ENCODE measurements at places on chromosomes 3 and 15.

- no peak for DNase-seq
Observed at GRCh38 chr3:119508172-119508845, 10.0 kb downstream of the TIMMDC1 start.

DNA sequence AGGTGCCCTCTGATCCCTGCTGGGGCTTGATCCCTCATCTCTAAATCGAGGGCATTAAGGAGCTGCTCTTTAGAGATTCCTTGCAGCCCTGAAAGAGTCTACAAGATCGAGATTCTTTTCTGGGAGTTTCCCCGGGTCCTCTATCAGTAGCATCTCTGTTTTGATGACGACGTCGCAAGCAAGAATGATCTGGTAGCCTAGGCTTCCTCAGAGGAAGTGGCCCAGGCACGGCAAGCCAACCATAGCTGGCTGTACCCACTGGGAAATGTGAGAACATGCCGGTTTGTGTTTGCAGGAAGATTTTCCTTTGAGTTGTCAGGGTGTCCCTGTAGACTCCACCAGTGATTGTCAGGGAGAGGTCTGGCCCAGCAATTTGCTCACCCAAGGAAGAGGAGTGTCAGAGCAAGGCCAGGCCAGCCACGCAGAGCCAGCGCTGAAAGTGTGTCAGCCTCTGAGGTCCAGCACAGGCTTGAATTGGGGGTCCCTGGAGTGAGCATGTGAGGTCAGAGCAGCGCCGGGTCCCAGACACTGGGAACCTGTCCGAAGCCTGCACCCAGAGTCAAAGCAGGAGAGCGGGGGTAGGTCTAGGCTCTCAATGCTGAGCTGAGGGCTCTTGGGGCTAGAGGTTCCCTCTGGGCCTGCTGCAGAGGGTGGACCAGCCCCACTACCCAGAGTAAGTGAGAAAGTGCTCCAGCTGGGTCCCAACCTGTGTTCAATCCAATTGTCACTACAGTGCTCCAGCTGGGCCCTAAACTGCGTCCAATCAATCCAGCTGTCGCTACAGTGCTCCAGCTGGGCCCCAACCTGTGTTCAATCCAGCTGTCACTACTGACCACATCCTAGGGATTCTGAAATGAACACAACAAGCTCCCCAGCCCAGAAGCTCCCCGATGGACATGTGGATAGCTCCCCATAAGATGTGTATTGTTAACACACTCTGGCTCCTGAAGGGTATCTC is 95.7 kb downstream of the CHDH start:
- DNase-seq: no peak

- DNase-seq: no peak
Observed at GRCh38 chr3:123048480-123049237, 18.2 kb upstream of the PDIA5 start.

DNA sequence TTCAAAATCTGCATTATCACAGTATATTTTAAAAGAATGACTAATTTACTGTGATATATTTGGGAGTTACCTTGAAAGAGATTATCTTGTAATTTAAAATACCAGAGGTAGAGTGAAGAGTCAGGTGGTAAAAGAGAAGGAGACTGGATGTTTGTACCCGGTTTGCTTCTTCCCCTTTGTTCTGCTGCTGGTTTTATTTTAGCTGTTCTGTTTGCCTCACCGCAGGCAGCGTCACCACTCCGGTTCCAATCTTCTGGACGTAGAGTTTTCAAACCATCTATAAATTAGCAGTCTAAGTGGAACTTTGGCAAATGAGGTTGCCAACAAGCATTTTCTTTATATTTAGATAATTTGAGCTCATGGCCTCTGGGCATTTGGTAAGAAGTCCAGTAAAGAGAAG is 38.2 kb downstream of the PPARG start:
- no peak for DNase-seq

DNA sequence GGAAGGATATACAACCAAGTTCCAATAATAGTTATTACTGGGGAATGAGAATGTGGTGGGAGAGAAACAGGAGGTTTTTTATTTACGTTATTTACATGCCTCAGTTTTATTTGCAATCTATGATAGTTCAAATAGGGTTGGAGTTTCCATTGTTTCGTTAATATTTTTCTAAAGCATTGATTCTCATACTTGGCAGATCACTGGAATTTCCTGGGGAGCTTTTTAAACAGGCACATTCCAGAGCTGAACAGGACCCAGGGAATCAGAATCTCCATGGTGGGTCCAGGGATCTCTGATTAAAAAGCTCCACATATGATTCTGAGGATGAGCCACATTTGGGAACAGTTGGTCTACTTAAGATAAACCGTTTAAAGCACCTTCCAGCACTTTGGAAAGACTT is 123.9 kb downstream of the IL20RB start:
- DNase-seq: no peak

DNA sequence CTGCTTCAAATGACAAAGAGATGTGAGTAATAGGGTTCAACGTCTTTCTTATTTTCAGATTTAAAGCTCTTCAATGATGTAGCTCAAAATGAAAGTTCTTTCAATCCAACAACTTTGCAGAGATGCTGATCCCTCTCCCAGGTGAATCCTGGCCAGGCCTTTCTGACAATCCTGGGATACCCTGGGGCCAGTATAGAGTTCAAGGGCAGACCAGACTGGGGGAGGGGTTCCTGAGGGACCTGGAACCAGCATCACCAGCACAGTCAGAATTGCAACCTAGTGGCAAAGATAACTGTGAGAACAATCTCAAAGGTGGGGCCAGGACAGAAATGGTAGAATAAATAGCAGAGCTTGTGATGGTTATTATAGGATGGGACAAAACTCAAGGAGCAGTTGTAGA is 19.7 kb upstream of the NCK1 start:
- DNase-seq: no peak

DNA sequence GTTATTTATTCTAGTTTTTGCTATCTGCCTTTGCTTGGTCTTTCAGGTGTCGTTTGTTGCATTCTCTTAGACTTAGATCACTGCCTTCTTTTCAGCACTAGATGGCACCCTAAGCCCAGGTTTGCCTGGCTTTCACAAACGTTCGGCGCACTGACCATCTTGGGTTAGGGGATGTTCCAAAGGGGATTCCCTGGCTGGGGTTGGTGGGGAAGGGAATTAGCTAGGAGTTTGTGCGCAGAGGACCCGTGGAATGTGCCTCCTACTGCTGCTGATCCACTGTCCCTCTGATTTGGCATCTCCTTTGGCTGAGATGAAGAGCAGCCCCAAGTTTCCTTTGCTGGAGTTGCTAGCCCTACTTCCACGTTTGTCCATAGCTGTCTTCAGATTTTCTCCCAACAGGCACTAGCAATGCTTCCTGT is 33.9 kb downstream of the PFN2 start:
- DNase-seq: peak; percentile 58

DNA sequence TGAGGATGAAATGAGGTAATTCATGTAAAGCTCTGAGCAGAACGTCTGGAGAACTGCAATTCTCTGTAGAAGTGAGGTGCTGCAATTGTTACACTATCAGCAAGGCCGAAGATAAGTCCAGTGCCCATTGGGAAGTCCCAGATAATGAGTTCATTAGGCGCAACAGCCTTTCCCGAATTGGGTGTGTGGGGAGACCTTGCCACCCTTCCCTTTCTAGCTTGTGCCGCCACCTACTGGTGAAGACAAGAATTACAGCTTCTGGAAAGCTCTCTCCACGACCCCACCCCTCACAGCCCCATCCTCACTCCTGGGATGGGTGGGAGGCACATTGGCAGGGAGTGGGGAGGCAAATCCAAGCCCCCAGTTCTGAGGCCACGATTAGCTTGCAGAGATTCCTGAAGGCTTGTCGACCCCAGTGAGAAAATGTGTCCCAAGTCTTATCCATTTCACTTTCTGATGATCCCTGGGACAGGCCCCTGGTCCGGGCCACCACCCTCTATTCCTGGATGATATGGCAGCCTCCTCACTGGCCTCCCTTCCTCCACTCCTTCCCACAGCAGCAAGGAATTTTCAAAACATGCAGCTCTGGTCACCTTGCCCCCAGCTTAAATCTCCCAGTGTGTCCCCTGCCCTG is 36.4 kb downstream of the FAM3D start:
- DNase-seq: peak; percentile 45

GRCh38 chr3:87082796-87083440 is 92.0 kb upstream of the VGLL3 start:
- peak; percentile 66 for DNase-seq

GRCh38 chr3:164806188-164806587 is 272.1 kb downstream of the SI start:
- DNase-seq: no peak

GRCh38 chr3:40980467-40980866 is 218.8 kb upstream of the CTNNB1 start:
- DNase-seq: no peak

- DNase-seq: peak; percentile 16
Observed at GRCh38 chr3:146969356-146969755, 364.2 kb upstream of the PLSCR5 start.

DNA sequence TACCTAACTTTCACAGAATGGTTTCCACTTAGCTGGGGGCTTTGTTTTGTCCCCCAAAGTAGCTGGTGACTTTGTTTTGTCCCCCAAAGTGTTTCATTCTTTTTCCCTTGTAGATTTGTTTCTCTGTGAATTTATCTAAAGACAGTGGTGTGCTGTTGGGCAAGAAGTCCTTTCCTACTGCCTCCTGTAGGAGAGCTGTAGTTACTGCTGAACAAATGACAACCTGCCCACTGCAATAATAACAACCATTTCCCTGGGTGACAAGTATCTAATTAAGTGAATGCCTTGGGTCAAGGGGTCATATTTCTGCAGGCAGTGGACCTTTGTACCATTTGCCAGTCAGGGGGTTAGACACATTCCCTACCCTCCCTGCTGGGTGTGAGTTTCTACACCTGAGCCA is 125.4 kb upstream of the BFSP2 start:
- no peak for DNase-seq

DNA sequence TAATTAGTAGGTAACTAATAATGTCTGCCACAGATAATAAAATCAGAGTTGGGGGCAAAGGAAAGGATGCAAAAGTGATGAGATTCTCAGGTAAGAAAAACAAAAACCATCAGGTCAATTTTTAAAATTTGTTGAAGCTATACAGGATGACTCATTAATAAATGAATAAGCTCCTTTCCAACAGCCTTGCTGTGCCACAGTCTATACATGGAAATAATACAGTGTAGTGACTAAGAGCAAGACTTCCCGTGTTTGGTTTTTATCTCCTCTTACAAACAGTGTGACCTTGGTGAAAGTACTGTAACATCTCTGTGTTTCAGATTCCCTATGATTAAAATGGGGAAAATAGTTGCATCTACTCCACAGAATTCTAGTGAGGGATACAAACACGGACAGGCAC is 331.6 kb downstream of the PYDC2 start:
- no peak for DNase-seq

DNA sequence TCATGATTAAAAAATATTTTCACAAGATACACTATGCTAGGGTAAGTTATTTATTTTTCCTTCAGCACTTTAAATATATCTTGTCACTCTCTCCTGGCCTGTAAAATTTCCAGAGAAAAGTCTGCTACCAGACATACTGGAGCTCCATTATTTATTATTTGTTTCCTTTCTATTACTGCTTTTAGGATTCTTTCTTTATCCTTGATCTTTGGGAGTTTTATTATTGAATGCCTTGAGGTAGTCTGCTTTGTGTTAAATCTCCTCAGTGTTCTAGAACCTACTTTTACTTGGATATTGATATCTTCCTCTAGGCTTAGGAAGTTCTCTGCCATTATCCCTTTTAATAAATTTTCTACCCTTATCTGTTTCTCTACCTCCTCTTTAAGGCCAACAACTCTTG is 142.0 kb upstream of the TGFBR2 start:
- DNase-seq: no peak

- DNase-seq: no peak
Observed at GRCh38 chr3:52846432-52846965, 11.7 kb upstream of the MUSTN1 start.

GRCh38 chr3:48435774-48436476 is 4.0 kb downstream of the CCDC51 start:
- peak; percentile 70 for DNase-seq

Data from renal cortical epithelial cell (primary cell).